Stimulated activated CD8-positive, alpha-beta memory T cell treated with anti-CD3 and anti-CD28 coated beads, Interleukin-7, amount 100 ng/mL, for 48 hours (primary cell): ENCODE measurements at places on chromosomes 3 and 15.

- no peak for DNase-seq
Observed at GRCh38 chr3:13655061-13655913, 106.4 kb downstream of the FBLN2 start.

DNA sequence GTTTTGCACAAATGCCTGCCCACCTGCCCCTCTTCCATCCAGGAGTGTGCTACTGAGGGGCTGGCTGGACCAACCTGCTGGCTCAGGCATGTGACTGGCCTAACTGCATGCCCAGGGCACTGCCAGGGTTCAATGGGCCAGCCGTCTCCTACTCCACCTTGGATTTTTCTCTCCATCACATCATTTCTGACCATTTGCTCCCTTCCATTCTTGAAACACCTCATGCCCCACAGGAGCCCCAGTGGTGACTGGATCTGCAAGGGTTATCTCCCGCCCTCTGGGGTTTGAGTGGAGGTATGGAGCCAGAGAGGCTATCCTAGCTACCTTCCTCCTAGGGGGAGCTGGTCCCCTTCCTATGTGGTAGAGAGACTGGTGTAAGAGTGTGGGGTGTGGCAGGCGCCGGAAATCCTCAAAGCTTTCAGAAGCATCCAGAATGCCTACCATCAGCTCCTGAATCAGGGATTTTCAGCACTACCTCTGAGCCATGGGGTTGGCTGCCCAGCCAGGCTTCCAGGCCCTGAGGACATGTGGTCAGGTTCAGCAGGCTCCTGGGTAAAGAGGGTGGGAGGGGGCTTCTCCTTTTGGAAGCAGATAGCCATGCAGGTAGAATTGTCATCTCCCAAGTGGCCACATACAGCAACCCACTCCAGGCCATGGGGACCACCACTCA lies 2.9 kb upstream of the MANF start:
- DNase-seq = no peak

DNA sequence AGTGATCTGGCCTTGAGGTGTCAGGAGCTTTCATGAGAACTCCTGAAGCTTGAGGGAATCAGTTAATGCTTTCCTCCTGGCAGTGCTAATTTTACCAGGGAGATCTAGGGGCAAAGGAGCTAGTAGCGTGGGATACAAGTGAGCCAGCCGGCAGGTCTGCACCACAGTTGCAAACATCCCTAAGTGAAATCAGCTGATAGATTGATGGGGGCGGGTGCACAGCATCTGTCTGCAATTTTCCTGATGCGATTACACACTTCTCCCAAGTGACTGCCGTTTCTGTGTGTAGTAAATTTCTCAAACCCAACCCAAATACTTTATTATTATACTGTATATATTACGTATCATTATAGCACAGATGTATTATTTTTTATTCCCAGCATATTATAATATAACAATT lies 304.5 kb downstream of the AGBL1 start:
- DNase-seq = no peak

GRCh38 chr3:52827441-52827840 lies 3.0 kb downstream of the ITIH4 start:
- no peak for DNase-seq

DNA sequence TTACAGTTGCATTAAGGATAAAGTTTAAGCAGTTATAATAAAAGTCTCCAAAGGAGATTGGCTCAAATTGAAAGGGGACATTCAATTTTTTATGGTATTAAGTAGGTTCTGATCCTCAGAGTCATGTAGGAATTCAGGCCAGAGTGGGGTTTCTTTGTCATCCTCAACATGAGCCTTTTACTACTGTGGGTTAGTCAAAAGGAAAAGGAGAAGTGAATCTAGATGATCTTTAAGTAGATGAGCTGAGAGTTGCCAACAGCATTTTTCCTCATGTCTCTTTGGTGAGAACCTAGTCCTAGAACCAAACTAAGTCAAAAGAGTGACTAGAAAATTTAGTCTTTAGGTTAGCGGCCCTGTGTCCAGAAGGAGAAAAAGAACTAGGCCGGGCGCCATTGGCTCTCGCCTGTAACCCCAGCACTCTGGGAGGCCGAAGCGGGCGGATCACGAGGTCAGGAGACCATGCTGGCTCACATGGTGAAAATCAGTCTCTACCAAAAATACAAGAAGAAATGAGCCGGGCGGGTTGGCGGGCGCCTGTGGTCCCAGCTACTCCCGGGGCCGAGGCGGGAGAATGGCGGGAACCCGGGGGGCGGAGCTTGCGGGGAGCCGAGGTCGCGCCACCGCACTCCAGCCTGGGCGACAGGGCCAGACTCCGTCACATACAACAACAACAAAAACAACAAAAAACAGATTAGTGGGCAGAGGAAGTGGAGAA lies 4.2 kb upstream of the CHL1 start:
- no peak for DNase-seq

DNA sequence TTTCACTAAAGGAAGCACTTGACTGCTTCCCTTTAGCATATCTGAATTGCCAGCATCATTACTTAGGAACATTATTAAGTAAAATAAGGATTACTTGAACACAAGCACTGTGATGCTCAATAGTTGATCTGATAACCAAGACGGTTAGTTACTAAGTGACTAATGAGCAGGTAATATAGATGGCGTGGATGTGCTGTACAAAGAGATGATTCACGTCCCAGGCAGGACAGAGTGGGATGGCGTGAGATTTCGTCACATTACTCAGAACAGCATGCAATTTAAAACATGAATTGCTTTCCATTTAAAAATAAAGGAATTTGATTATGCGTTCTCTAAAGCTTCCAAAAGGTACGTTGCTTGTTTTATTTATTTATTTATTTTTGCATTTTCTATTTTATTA lies 240.0 kb upstream of the ARHGEF26 start:
- no peak for DNase-seq

- DNase-seq = no peak
Observed at GRCh38 chr3:171514466-171514865, 54.3 kb upstream of the TNIK start.

- DNase-seq = no peak
Observed at GRCh38 chr3:94089126-94089525, 26.3 kb downstream of the NSUN3 start.

DNA sequence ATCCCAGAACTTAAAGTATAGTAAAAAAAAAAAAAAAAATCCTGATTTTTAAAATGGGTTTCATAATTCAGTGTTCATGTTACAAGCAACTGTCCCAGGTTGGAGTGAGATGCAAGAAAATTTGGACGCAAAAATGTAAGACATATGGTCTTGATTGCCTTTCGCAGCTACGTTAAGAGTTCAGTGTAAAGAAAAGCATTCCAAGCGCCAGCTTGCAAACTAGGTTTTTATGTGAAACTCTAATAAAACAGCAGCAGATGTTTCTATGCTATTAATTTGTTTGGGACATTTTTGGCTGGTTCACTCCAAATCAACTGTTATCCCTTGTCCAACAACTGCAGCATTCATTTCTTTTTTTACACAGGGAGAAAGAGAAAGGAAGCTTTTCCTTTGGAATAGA lies 957.8 kb downstream of the ROBO1 start:
- no peak for DNase-seq

GRCh38 chr3:16509721-16510619 lies 3.5 kb downstream of the RFTN1 start:
- no peak for DNase-seq

GRCh38 chr3:61561374-61562041 lies at the start of gene PTPRG:
PTPRG (plus strand) TSS chr3:61561571; CDS start chr3:61562288, 717 bp downstream.
- DNase-seq = no peak

DNA sequence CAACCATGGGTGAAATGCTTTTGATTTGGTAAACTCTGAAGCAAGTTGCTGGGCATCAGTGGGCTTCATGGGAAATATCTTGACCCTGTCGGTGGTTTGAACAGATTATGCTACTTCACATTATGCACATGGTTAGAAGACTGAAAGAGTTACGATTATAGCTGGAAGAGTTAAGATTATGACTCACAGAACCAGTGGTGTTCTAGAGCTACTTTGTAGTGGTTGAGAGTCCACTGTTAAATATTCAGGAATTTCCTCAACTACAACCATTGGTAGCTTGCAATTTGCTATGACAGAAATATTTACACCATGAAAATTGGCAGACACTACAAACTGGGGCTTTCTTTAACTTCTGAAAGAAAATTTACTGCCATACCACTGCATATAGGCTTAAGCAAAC lies 99.3 kb downstream of the GADL1 start:
- no peak for DNase-seq

DNA sequence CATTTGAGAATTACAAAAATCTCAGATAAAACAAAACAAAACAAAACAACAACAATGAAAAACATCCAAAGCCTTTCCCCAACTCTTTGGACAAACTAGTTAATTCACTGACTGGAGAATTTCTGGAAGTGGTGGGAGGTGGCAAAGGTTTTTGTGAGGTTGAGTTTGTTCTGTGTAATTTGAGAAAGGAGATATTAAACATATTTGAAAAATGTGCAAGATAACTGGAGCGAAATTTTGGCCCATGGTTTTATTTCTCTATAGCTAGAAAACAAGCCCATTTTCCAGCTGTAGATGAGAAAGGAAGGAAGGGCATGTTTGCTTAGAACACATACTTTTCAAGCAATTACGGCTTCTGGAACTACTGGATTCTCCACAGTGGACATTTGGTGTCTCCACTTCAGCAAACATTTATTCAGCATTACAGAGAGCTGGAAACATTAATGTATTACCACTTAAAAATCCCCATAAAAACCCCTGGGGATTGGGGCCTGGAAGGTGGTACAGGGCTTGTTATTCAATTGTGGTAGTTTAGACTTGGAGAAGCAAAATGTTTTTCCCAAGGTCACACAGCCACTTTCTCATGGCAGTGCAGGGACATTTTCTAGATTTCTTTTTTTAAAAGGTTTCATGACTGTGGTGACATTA lies 135.8 kb downstream of the THSD4 start:
- no peak for DNase-seq

- no peak for DNase-seq
Observed at GRCh38 chr3:12437221-12437605, 47.1 kb upstream of the TSEN2 start.

GRCh38 chr15:51366920-51367319 lies 25.5 kb downstream of the GLDN start:
- no peak for DNase-seq

DNA sequence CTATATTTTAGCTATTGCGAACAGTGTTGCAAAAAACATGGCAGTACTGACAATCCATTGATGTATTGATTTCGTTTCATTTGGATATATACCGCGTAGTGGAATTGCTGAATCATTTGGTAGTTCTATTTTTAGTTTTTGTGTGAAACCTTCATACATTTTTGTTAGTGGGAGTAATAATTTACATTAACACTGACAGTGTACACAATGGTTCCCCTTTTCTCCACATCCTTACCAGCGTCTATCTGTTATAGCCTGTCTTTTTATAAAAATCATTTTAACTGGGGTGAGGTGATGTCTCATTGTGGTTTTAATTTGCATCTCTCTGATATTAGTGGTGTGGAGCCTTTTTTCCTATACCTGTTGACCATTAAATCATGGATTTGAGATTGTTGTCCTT lies 392.4 kb upstream of the ALCAM start:
- DNase-seq = no peak

DNA sequence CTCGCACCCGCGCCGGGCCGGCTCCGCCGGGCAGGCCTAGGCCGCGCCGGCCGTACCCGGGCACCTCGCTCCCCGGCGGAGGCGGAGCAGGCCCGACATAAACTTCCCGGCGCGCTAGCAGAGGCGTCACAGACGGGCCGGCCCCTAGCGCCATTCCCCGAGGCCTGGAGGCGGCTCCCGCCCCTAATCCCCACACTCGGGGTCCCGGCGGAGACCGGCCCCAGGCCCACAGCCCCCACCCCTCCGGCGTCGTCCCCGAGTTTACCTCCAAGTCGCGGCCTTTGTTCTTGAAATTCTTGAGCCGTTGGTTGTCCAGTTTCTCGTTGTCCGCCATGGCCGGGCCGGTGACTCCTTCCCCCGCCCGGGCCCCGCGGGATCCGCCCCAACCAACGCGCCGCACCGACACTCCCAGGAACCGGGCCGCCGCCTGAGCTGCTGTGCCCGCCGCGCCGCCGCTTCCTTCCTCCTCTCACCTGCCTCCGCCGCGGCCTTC lies 376 bp downstream of the KPNA4 start:
- peak; percentile 32 for DNase-seq

DNA sequence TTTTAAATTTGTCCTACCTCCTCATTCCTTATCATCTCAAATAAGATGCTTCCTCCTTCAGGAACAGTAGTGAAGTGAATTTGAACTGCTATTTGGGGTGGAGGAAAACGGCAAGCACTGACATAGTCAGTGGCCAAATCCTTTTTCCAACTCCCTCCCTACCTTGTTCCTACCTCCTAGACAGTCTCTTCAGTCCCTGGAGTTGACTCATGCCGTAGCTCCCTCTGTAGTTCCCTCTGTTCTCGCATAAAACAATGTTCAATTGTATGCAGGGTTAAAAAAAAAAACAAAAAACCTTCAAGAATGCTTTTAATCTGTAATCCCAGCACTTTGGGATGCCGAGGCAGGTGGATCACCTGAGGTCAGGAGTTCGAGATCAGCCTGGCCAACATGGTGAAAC lies 1.4 kb downstream of the UBR1 start:
- DNase-seq = no peak

DNA sequence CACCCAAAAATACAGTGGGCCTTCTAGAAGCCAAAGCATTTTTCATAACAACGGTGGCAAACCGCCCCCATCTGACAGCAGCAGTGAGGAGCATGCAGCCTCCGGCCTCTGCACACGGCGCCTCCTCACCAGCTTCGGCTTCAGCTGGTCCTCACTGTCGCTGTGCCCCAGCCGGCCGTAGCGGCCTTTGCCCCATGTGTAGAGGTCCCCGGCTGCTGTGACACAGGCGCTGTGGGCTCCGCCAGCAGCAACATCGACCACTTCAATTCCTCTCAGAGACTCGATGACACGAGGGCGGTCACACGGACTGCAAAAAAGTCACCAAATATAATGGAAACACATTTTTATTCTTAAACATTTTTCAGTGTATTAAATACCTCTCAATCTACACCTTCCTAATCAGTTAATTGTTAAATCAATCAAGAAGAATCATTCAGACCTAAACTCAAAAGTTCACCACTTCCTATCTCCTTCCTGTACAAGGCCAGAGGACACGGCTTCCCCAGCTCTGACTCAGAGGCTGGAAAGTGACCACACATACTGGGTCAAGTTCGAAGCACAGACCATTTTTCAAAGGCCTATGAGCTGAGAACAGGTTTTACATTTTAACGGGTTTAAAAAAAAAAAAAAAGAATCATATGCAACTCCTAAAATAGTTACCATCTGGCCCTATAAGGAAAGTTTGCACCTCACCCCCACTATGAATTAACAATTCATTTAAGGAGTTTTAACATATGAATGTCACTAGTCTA lies 33.6 kb upstream of the OCA2 start:
- no peak for DNase-seq

GRCh38 chr3:195796795-195797194 lies 14.9 kb downstream of the MUC4 start:
- DNase-seq = no peak

GRCh38 chr15:47541562-47541961 lies 175.7 kb upstream of the SEMA6D start:
- no peak for DNase-seq
